Subcutaneous preadipocyte (primary cell): ENCODE measurements at places on chromosomes 12 and 14. TPM values are rescaled to one million over a fixed set of nuclear protein-coding genes. Genes with fewer than 3 reads are reported as not detected.

Gene TPPP2
- total RNA-seq = not detected in 2 replicates

Gene SELPLG
- total RNA-seq = 0.73 and 0.98 TPM in 2 replicates

Gene KRT77
- total RNA-seq = not detected in 2 replicates

Gene KLHL33
- under 0.01 and 0.20 TPM in 2 replicates for total RNA-seq

Gene PARPBP
- total RNA-seq = 14.3 and 20.5 TPM in 2 replicates

Gene CNTN1
- 0.39 and 1.1 TPM in 2 replicates for total RNA-seq

Gene DDX47
- 55.1 and 60.6 TPM in 2 replicates for total RNA-seq

Gene XRCC3
- total RNA-seq = 18.4 and 26.2 TPM in 2 replicates

Gene PTPRO
- 0.20 and 0.37 TPM in 2 replicates for total RNA-seq

Gene SLC38A4
- total RNA-seq = under 0.01 and 0.20 TPM in 2 replicates

Gene RPGRIP1
- total RNA-seq = not detected in 2 replicates

Gene OAS2
- 6.2 and 7.0 TPM in 2 replicates for total RNA-seq

Gene DICER1
- 28.7 and 60.2 TPM in 2 replicates for total RNA-seq

Gene MRPL52
- 33.4 and 45.0 TPM in 2 replicates for total RNA-seq

Gene KRT2
- total RNA-seq = not detected in 2 replicates

Gene IFNG-AS1
- total RNA-seq = not detected in 2 replicates

Gene OR6C6
- total RNA-seq = not detected in 2 replicates

Gene KRT6B
- not detected in 2 replicates for total RNA-seq

Gene RAB21
- total RNA-seq = 7.7 and 9.8 TPM in 2 replicates

Gene LRRC9
- total RNA-seq = under 0.01 TPM in 1 of 2 replicates, not detected in the other

Gene MSI1
- under 0.01 TPM in 1 of 2 replicates, not detected in the other for total RNA-seq

Gene HOXC4
- total RNA-seq = 1.6 and 2.2 TPM in 2 replicates

Gene PIANP
- under 0.01 TPM in 1 of 2 replicates, not detected in the other for total RNA-seq

Gene CMKLR1
- total RNA-seq = 7.0 and 9.0 TPM in 2 replicates

Gene FRS2
- total RNA-seq = 23.1 and 23.7 TPM in 2 replicates

Gene HAL
- not detected in 2 replicates for total RNA-seq

Gene AKAP3
- total RNA-seq = 1.1 and 1.2 TPM in 2 replicates

Gene NYNRIN
- total RNA-seq = 3.9 and 4.8 TPM in 2 replicates

Gene DNAH10
- total RNA-seq = 0.73 and 2.7 TPM in 2 replicates

Gene PTGER2
- total RNA-seq = 22.1 and 23.5 TPM in 2 replicates

Gene SCNN1A
- under 0.01 TPM in 2 replicates for total RNA-seq

Gene RPL41
- total RNA-seq = 1,499 and 3,572 TPM in 2 replicates

Gene FIGNL2
- under 0.01 TPM in 1 of 2 replicates, not detected in the other for total RNA-seq

Gene KRT85
- not detected in 2 replicates for total RNA-seq

Gene ASCL1
- not detected in 2 replicates for total RNA-seq
